NCI-H1930 (cell line): ENCODE measurements at places on chromosomes 1 and 21.

- DNase-seq: no peak
Observed at GRCh38 chr1:30727824-30728223, 4.4 kb upstream of the MATN1 start.

- no peak for DNase-seq
Observed at GRCh38 chr21:42144679-42145568, 73.8 kb downstream of the UMODL1 start.

DNA sequence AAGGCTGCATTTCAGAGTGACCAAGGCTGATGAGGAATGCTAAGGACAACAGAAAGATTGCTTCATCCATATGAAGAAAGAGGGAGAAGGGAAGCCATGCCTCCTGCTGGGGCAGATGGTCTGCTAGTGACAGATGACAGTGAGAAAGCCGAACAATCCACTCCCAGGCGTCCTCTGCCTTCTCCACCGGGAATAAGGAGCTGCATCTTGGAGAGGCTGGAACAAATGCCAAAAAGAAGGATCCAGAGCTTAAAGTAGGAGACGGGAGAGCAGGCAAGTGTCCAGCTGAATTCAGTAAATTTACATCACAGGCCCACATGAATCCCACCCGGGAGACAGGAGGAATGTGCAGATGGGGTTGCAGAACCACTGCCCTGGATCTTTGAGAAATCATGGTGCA is 33.4 kb downstream of the DDX20 start:
- no peak for DNase-seq

DNA sequence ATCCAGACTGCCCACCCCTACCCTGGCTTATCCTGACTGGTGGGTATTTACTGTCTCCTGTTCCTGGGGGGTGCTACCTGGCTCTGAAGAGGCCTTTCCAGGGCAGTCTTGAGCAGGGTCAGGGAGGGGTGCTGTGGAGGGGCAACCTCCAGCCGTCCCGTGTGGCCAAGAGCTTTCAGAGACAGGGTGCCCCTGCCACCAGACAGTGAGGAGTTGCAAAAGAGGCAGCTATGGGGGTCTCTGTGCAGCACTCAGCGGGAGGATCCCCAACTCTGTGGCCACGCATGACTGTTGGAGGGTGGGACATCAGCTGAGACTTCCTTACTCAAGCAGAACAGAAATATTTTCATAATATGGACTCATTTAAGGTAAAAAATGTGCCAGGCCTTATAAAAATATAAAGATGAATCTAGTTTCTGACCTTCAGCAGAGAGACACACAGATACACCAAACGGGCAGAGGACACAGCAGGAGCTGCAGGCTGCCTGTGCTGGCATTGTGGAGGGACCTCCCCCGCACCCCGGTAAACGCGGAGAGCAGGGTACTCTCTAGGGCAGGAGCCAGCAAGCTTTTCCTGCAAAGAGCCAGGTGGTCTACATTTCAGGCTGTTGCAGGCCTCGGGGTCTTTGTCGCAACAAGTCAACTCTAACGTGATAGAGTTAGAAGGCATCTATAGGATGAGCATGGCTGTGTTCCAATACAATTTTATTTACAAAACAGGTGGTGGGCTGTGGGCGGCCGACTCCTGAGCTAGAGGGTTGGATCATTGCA is 252.6 kb downstream of the RHOU start:
- no peak for DNase-seq

DNA sequence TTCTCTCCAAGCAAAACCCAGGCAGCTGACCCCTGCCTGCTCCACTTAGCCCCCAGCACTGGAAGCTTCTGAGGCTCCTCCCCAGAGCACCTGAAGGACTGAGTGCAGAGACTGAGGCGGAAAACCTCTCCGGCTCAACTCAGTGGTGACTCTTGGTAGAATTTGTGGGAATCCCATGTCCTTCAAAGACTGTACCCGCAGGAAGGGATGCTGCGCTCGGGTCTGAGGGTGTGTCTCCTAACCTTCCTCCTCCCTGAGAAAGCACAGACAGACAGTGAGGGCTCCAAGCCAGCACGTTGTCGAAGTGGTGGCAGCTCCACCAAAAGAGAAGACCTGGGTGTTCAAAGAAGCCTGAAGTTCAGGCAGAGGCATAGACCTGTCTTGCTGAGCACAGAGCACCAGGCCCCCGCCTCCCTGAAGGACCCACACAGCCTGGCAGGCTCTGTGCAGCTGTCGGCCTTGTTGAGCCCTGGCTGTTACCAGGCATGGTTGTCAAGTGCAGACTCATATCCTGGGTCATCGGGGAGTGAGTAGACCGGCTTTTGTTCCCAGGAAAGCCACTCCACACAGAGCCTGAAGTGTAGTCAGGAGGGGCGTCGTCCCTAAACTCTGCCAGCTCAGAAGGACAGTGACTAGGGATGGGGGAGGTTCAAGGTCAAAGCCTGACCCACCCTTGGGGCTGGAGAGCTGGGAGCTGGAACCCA is 36.7 kb downstream of the CSMD2 start:
- DNase-seq: no peak

- DNase-seq: no peak
Observed at GRCh38 chr21:33783187-33783979, 132.2 kb downstream of the ATP5PO start.

GRCh38 chr1:208557046-208557722 is 313.0 kb upstream of the PLXNA2 start:
- no peak for DNase-seq

- DNase-seq: peak; percentile 65
Observed at GRCh38 chr1:15246960-15247614, at the start of gene FHAD1. FHAD1 (plus strand) TSS chr1:15247223; CDS start chr1:15251785, 4,562 bp downstream.

DNA sequence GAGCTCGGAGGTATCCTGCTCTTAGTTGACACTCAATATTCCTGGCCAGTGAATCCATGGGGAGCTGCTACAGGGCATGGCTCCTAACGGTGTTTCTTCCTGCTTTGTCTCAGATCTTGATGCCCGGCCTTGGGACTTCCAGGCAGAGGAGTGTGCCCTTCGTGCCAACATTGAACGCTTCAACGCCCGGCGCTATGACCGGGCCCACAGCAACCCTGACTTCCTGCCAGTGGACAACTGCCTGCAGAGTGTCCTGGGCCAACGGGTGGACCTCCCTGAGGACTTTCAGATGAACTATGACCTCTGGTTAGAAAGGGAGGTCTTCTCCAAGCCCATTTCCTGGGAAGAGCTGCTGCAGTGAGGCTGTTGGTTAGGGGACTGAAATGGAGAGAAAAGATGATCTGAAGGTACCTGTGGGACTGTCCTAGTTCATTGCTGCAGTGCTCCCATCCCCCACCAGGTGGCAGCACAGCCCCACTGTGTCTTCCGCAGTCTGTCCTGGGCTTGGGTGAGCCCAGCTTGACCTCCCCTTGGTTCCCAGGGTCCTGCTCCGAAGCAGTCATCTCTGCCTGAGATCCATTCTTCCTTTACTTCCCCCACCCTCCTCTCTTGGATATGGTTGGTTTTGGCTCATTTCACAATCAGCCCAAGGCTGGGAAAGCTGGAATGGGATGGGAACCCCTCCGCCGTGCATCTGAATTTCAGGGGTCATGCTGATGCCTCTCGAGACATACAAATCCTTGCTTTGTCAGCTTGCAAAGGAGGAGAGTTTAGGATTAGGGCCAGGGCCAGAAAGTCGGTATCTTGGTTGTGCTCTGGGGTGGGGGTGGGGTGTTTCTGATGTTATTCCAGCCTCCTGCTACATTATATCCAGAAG is 16.7 kb downstream of the ALX3 start:
- DNase-seq: no peak

DNA sequence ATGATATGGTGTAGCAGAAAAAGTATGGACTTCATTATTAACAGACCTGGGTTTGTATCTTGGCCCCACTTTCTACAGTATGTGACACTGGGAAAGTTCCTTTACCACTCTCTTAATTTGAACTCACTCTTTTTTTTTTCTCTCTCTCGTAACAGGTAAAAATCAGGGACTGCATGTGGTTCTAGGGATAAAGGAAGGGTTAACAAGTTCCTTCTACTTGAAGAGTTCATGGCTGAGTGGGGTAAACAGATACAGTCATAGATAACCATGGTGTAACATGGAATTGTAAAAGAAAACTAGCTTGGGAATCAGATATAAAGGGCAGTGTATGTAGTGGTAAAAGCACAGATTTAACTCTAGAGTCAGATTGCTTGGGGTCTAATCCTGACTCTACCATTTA is 21.2 kb downstream of the ZYG11B start:
- no peak for DNase-seq

GRCh38 chr1:209421186-209421585 is 162.3 kb upstream of the CAMK1G start:
- DNase-seq: no peak

DNA sequence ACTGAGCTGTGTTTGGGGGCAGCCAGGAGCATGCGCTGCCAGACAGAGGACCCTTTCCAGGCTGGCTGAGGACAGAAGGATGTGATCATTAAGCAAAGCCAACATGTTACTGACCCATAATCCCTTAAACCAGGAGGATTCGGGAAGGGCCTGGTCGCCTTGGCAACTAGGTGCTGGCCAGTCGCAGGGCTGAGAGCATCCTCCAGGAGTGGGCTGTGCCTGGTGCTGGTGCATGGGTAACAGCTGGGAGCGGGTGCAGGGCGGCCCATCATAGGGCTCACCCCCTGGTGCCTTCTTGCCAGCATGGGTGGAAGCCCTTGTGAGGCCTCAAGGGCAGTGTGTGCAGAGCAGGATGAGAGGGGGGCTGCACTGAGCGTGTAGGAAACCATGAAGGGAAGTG is 17.2 kb downstream of the CDK18 start:
- no peak for DNase-seq

DNA sequence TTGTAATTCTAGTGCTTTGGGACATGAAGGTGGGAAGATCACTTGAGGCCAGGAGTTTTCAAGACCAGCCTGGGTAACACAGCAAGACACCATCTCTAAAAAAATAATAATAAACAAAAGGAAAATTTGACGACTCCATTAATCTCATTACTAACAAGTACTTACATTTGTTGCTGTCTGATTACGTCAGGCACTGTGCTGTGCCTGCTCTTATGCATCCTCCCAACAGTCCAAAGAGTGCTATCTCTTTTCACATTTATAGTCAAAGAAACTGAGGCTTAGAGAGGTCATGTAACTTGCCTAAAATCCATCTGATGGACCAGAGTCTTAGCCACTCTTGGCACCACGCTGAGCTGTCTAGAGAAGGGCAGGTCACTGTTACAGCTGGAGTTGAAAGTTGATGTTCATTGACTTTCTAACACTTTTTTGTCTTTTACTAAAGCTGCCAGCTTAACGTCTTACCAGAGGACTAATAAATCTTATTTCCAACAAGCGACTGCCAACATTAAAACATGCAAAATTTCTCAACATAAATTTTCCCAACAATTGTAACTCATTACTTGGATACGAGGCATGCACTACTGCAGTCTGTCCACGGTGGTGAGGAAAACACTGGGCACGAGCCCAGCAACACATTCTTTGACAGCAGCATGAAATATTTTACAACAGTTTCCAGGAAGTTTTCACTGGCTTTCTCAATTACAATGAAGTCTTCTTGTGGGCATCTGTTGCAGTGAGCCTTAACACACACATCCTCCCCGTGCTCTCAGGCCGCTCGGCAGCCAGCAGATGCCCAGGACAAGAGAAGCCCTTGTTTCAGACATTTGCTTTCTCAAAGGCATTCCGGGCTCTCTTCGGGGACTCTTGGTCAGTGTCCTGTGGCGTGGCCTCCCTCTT is 262.9 kb upstream of the PROX1 start:
- no peak for DNase-seq

- no peak for DNase-seq
Observed at GRCh38 chr1:96009831-96010434, 711.7 kb upstream of the PTBP2 start.

DNA sequence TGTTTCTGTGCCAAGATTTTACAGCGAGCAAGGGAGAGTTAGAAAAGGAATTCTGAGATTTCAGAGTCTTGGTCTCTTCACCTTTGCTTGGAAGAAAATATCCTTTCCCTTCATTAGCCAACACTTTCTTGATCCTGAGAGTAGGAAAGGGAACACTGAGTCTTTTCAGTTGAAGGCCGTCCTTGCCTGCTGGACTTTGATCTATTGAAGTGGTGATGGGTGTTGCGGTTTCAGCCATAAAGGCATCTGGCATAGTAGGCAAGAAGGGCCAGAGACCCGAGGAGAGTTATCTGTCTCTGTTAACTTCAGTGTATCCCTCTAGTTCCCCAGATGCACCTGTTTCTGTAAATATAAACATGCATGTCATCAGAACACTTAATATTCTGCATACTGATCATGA is 9.7 kb downstream of the SELE start:
- no peak for DNase-seq

- DNase-seq: no peak
Observed at GRCh38 chr1:72018562-72018961, 263.8 kb downstream of the NEGR1 start.

- peak; percentile 32 for DNase-seq
Observed at GRCh38 chr1:109793486-109794318, 30.0 kb upstream of the EPS8L3 start.

- no peak for DNase-seq
Observed at GRCh38 chr1:200786788-200787187, 48.1 kb downstream of the CAMSAP2 start.

GRCh38 chr1:38000233-38000528 is 5.1 kb downstream of the FHL3 start:
- DNase-seq: no peak

DNA sequence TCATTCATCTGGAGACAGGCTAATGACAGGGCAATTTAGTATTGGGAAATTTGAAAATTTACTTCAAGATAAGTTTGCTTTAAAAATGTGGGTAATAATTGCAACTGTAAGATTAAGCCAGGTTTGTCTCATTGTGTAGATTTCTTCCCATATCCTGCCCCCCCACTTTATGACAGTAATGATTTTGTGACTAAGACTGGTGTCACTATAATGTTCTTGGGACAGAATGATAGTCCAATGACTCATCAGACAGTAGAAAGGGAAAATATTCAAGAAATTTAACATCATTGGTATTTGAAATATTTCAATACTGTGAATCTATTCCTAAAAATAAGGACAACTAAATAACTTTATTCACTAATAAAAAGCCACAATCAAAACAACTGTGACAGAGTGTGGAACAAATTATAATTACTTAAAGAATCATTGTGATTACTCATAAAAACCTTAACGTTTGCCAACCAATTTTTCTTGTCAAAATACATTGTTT is 36.7 kb downstream of the FH start:
- DNase-seq: no peak
